Activated T-cell treated with anti-CD3 and anti-CD28 coated beads, Interleukin-2, amount 50 U/mL, for 24 hours (primary cell): ENCODE measurements at places on chromosomes 4 and X.

DNA sequence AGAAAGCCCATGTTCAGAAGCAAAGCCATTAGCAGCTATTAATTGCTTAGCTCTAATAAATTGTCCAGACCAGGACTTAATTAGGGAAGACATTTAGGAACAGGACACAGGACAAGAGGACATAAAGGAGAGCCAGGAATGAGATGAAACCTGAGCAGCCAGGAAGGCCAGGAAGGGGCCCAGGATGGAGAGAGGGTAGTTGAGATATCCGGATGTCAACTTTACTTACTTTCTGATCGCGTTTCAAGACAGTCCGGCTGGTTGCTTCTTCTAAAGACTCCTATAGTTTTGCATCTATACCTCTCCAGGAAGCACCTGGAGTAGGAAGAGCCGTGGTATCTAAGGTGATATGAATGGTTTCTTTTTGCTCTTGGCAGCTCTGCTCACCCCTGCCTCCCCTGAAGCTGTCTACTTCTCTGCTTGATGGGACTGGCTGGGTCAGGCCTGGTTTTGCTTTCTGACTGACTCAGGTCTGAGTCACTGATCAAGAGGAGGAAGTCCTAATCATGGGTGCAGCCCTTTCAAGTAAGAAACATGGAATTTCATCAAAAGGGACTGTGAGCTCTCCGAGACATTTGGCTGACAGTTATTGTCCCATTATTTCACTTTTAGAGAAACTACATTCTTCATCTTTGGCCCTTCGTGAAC lies 733.3 kb downstream of the RPA4 start:
- DNase-seq: no peak

- DNase-seq: no peak
Observed at GRCh38 chr4:164648151-164648848, 105.6 kb upstream of the SMIM31 start.

GRCh38 chr4:104066533-104066932 lies 346.7 kb upstream of the TACR3 start:
- DNase-seq: no peak

DNA sequence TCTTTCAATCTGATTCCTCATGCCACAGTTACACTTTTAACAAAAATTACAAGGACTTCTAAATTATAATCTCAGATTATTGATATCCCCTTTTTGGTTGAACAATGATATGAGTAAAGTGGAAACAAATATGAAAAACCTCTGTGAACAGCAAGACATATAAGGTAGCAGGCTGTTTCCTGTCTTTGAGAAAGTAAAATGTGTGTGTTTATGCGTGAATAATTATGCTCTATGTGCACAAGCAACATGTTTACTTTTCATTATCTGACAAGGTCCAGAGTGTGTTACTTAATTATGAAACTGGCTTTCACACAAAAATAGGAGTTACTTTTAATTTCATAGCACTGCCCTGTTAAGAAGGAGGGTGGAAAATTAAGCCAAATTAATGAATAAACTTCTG lies 43.1 kb downstream of the DDIT4L start:
- DNase-seq: no peak

DNA sequence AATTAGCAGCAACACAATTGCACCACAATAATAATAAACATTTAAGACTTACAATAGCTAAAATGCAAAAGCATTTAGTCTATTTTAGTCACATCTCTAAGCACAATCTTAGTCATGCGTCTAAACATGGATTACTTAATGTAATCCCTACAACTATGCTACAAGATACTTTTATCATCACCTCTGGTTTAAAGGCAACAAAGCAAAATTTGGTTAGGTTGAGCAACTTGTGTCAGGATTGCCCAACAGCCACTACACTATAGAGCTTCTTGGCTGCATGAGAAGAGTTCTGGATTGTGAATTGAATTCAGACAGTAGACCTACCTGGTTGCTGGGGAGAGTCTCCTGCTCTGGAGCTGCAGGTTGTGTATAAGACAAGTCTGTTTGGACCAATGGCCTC lies 146.5 kb upstream of the PUDP start:
- no peak for DNase-seq

GRCh38 chrX:112818114-112819007 lies 22.3 kb downstream of the AMOT start:
- DNase-seq: no peak

- DNase-seq: no peak
Observed at GRCh38 chr4:142579443-142579842, 266.7 kb downstream of the INPP4B start.

GRCh38 chrX:119607018-119607389 lies 780 bp upstream of the NKRF start:
- DNase-seq: no peak

DNA sequence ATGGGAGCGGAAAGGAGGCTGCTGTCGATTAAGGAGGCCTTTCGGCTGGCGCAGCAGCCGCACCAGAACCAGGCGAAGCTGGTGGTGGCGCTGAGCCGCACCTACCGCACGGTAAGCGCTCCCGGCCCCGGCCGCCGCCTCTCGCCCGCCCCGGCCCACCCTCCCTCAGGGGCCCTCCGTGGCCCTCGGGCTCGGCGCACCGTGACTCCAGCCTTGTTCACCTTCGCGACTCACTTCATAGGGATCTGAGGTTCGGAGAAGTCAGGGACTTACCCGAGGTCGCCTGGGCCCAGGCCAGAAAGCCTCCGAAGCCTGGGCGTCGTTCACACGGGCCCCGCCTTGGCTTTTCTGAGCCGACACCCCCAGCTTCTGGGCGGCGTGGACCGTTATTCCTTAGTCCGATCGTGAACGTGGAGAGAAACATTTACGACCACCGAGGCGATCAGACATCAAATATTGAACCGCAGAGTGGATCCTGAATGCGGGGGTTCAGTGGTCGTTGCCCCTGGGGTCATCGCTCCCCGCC lies 362 bp downstream of the NCAPG start:
- DNase-seq: no peak

- DNase-seq: no peak
Observed at GRCh38 chr4:184191267-184191666, 26.4 kb downstream of the ENPP6 start.

GRCh38 chrX:133587071-133587470 lies 171.8 kb upstream of the GPC4 start:
- DNase-seq: no peak

DNA sequence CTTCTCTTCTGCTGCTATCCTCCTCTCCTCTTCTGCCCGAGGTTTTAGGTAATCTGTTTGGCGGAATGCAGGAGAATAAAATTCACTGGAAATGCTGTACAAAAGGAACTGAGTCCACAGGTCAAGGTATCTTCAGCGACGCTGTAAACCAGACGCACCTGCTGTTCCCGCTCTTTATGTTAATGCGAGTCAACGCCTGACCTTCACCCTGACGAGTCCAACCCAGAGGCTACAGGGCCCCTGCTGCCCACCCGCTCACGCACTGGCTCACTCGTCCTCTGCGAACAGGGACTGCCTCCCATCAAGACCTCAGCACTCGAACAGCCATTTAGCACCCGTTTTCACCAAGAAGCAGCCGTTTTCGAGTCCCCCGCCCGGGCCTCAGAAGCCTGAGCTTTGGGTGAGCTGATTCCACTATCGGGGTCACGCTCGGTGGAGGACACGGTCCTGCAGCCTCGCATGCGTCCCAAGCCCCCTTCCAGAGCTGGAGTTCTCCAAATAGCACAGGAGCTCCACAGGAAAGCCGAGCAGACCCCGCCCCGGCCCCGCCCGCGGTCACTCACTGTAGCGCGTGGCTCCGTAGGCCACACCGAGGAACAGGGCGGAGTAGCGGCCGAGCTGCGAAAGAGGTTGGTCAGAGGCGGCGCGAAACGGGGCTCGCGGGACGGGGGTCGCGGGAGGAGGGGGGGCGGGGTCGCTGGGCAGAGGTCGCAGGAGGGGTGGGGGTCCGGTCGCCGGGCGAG lies 556 bp downstream of the ATP5ME start:
- DNase-seq: no peak

GRCh38 chr4:38119668-38120385 lies 159.6 kb downstream of the PTTG2 start:
- DNase-seq: no peak

DNA sequence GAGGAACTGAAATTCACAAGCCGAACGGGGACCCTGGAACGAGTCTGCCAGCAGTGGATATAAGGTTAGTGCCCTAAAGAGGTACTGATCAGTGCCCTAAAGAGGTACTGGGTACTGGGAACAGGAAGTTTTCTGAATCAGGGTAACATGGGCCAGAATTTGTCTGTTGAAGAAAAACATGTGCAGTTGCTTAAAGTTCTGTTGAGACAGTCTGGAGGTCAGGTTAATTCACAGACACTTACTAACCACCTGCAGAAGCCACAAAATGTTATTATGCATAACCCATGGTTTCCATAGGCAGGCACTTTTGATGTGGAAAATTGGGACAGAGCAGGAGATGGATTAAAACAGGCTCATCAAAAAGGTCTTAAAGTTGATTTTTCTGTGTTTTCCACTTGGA lies 17.9 kb downstream of the SPIN2B start:
- DNase-seq: no peak

DNA sequence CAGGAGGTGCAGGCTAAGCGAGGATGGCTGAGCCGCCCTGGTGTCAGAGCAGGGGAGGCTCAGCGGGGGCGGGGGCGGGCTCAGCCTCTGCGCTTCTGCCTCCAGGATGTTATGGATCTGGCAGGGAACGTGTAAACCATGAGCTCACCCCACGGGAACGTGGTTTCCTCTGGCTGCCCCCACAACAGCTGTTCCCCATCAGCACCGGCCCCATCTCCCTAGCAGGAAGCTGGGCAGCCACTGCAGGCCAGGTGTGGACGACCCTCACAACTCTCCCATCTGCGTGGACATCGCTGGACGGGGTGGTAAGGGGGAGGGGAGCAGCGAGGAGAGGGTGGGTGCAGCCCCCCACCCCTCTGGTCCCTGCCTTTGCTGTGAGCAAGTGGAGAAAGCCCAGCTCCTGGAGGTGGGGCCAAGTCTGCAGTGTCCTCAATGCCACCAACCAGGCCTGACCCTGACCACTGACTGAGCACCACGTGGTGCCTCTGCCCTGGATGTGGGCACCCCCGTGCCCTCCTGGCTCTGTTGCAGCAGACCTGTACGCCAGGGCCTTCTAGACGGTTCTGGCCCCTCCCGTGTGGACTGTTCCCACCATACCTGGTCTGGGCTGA lies 28.1 kb upstream of the SPON2 start:
- no peak for DNase-seq

GRCh38 chr4:137676357-137676998 lies 144.2 kb upstream of the PCDH18 start:
- DNase-seq: no peak

GRCh38 chr4:81870275-81870674 lies 398.6 kb upstream of the RASGEF1B start:
- DNase-seq: no peak

DNA sequence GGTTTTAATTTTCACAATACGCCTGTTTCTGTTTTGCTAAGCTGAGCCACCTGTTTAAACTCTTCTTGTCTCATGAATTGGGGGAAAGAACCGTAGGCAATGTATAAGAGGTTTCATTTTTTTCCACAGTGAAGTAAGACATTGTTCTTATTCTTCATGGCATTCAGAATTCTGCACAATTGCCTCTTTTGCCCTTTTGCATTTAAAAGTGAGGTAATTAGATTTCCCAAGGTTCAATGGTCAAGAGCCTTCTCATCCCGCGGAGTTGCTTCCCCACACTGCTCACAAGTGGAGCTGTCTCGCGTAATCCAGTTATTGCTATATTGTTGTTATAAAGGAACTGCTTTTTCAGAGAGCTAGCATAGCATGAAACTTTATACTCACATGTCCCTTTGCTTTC lies 90.9 kb upstream of the SPRY1 start:
- no peak for DNase-seq

DNA sequence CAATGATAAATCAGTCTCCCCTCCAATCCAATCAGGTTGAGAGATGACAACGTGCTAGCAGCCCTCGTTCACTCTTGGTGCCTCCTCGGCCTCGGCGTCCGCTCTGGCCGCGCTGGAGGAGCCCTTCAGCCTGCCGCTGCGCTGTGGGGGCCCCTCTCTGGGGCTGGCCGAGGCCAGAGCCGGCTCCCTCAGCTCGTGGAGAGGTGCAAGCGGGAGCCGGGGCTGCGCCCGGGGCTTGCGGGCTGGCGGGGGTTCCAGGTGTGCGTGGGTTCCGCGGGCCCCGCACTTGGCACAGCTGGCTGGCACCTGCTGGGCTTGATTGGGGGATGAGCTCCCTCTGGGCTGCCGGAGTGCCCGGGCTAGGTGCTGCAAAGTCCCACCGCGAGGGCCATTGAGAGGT lies 40.9 kb upstream of the PRSS48 start:
- DNase-seq: no peak

DNA sequence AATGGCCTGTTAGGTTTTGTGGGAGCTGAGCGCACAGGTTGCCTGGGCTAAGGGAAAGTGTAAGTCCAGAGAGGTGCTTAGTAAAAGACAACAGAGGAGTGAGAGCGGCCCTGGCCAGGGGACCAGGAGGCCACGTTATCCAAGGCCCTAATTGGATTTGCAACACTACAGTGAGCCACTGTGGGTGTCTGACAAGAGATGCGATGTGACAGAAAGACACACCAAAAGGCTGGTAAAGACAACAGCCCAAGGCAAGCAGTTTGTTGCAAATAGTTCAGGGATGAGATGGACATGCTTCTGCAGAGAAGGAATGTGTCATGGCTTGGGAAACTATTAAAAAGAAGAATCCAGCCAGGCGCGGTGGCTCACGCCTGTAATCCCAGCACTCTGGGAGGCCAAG lies 162.7 kb upstream of the KIT start:
- DNase-seq: no peak

GRCh38 chr4:163180090-163180489 lies 13.4 kb upstream of the NAF1 start:
- DNase-seq: no peak

- DNase-seq: no peak
Observed at GRCh38 chr4:76267811-76268210, 16.3 kb downstream of the FAM47E start.

DNA sequence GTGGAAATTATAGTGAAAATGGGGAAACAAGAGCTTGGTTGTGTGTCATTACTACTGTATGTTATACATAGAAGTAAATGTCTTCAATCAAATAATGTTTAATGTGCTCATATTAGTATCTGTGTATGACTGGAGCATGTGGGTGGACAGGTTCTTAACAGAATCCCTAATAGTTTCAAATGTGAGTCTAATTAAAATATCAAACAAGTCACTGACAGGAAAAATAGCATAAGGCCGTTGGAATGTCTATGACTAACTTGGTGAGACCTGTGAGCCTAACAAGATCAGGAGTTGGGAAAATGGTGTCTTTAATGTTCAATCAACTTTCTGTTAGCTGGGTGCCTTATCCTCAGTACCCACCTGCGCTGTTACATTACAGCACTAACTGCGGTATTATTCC lies 6.2 kb upstream of the CXCL3 start:
- DNase-seq: no peak

GRCh38 chr4:123516576-123516975 lies 120.0 kb downstream of the SPRY1 start:
- no peak for DNase-seq

DNA sequence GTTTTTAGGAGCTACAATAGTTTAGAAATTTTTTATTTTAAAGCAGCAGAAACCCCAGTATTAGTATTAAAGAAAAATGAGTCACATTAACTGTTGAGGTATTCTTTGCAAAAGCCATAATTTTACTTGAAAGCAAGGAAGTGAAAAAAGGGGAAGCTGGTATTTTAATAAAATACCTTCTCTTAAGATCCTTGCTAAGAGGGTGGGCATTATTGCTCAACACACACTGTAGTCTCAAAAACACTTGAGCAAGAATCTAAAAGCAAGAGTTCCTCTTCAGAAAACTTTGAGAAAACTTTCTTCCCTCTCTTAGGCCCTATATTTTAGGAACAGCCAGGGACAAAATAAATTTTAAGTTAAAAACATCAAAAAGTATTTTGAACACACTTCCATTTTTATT lies 259.4 kb upstream of the DIAPH2 start:
- DNase-seq: no peak

GRCh38 chrX:69321006-69321655 lies 155.9 kb upstream of the PJA1 start:
- DNase-seq: no peak
